ENCODE measurements at places on chromosomes 3 and 15. TPM values are rescaled to one million over a fixed set of nuclear protein-coding genes. Genes with fewer than 3 reads are reported as not detected.

Gene GRAMD1C
- total RNA-seq = 3.4 TPM

Gene GP9
- total RNA-seq = not detected

Gene ERC2
- 0.94 TPM for total RNA-seq

- no peak for DNase-seq
Measured at GRCh38 chr3:71585131-71585530, 1.6 kb upstream of the FOXP1 start.

DNA sequence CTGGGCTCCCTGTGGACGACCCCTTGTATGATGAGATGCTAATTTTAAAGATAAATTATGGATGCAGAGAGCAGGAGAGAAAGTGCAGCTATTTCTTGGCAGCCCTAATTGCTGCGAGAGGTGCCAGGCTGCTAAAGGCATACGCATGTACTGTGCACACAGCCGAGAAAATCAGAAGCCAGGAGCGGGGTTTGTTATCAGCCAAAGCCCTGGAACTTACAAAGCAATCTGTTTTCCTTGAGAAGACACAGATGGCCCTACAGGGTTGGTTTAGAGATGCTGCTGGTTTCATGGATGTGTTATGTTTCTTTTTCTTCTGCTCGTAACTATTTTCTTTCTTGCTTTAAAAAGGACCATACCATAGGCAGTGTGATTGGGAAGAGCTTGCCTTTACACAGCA is 11.7 kb upstream of the CCK start:
- no peak for DNase-seq

DNA sequence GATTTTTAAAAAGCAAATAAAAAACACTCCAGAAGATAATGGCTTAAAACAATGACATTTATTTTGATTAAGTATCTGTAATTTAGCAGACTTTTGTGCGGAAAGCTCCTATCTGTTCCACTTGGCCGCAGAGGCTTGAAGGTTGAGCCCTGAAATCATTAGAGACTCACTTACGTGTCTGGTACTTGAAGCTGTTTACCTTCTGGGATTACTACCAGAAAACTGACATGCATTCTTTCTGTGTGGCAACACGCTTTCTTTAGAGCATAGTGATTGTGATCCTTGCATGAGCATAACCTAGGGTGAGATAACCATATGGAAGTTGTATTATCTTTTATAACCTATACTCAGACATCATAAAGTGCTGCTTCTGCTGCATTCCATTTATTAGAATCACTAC is 298.5 kb downstream of the SI start:
- no peak for DNase-seq

- DNase-seq = no peak
Measured at GRCh38 chr15:60344987-60345386, 52.8 kb downstream of the ANXA2 start.
